H9 (cell line): ENCODE measurements at places on chromosomes 12 and 14. TPM values are rescaled to one million over a fixed set of nuclear protein-coding genes. Genes with fewer than 3 reads are reported as not detected.

DNA sequence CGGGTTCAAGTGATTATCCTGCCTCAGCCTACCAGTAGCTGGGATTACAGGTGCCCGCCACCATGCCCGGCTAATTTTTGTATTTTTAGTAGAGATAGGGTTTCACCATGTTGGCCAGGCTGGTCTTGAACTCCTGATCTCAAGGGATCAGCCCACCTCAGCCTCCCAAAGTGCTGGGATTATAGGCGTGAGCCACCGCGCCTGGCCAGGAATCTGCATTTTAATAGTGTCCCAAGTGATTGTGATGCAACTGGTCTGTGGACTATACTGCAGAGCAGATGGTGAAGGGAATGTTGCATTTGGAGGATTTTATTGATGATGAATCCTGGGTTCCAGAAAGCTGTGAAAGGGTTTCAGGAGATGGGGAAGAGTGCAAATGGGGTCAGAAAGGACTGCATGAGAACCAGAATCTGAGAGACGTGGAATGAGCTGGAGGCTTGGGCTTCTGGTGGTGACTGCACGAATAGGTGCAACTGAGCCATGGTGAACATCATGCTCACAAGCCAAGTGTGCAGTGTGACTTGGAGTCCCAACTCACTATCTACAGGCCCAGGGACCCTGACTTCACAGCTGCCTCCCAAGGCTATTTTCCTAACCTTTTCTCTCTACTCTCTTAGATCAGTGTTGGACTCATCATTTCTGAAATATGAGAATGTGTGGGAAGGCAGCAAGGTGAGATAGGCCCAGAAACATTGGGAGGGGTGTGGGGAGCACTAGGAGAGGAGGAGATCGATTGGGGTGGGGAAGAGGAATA lies 4.5 kb downstream of the RPS26 start:
- no peak for DNase-seq

GRCh38 chr12:53224061-53224896 lies 7.7 kb downstream of the RARG start:
- peak; percentile 95 for DNase-seq

GRCh38 chr14:48735607-48736006 lies 850.6 kb downstream of the RPS29 start:
- DNase-seq, result no peak

- no peak for DNase-seq
Measured at GRCh38 chr12:58296863-58297262, 355.5 kb downstream of the ATP23 start.

The MYH7 gene
- not detected in 2 replicates for total RNA-seq

The DPY19L2 gene
- total RNA-seq, result 4.9 and 6.1 TPM in 2 replicates

The C3AR1 gene
- total RNA-seq, result not detected in 2 replicates
